ENCODE measurements at places on chromosomes 16 and 17. TPM values are rescaled to one million over a fixed set of nuclear protein-coding genes. Genes with fewer than 3 reads are reported as not detected.
A peak's percentile ranks its signal among the peaks of the same experiment; 100 is the strongest.

ATAD5 gene
- 0.92 TPM for total RNA-seq

LMF1 gene
- total RNA-seq = 19.6 TPM

CSF3 gene
- total RNA-seq = not detected

EVPLL gene
- total RNA-seq = 0.14 TPM

CDRT4 gene
- 6.0 TPM for total RNA-seq

- DNase-seq = no peak
These were observed 6.8 kb upstream of the FLYWCH1 start for GRCh38 chr16:2904922-2905240.

- no peak for DNase-seq
These were observed 715.0 kb upstream of the CDH8 start for GRCh38 chr16:62751218-62751617.

GRCh38 chr16:54459509-54460262 is 173.1 kb upstream of the IRX3 start:
- no peak for DNase-seq

- peak; percentile 9 for DNase-seq
These were observed 15.2 kb upstream of the CA4 start for GRCh38 chr17:60134396-60135150.

- no peak for DNase-seq
These were observed 2.4 kb upstream of the RBFOX3 start for GRCh38 chr17:79613195-79613772.

DNA sequence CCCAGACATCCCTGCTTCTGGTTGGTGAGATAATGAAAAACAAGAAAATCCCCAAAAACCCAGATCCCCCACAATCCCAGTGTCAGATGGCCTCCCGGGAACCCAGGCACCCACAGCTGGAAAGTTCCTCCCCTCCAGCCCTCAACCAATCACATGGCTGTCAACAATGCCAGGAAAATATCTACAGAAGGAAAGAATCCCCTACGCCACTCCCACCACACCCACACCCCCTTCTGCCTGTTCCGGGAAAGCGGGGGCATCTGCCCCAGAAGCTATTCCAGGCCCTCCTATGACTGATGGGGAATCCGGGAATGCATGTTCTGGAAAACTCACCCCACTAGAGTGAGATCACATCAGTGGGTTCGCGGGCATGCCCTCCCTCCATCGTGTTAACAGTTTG is 1.8 kb downstream of the TMEM95 start:
- DNase-seq = no peak

GRCh38 chr16:66569131-66569530 is 2.9 kb downstream of the CMTM1 start:
- no peak for DNase-seq

GRCh38 chr16:67957622-67958021 is 10.8 kb downstream of the SLC12A4 start:
- DNase-seq = no peak

DNA sequence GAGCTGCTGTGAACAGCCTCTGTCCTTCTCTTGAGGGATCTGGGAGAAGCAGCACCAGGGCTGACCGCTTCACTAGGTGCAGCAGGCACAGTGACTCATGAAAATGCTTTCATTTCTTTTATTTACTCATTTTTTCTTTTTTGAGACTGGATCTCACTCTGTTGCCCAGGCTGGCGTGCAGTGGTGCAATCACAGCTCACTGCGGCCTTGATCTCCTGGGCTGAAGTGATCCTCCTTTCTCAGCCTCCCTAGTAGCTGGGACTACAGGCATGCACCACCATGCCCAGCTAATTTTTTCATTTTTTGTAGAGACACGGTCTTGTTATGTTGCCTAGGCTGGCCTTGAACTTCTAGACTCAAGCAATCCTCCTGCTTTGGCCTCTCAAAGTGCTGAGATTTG is 216.8 kb upstream of the EEF2KMT start:
- DNase-seq = no peak

DNA sequence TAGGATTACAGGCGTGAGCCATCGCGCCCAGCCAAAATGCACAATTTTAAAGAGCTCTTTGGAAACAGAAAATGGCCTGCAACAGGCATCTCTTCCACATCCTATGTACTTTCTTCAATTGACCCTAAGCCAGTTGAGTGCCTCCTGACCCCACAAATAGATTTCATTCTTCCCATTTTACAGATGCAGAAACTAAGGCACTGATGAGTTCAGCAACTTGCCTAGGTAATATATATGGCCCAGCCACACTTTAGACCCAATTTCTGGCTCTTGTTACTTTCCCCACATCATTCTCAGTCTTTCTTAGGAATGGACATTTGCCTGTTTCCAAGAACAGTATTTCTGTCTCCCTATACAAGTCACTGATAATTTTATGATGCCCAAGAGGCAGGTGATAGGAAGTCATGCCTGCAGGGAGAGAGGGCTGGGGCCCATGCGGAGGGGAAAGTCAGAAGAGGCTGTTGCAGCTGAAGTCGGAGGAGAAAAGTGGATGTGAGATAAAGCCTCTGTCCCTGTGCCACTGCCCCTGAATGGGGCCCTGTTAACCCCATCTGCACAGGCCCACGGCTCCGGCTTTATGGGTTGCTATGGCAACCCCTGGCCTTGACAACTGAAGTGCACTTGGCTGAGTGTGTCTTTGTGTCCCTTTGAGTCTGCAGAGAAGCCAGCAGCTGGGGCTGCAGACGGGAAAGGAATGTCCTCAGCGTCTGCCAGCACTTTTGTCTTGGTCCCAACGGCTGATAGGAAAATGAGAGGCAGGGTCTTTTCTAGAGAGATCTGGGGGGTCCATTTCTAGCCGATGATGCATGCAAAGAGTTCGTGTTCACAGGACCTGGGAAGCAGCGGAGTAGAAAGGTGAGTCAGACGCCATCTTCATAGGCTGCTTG is 45.9 kb downstream of the ABAT start:
- DNase-seq = no peak

DNA sequence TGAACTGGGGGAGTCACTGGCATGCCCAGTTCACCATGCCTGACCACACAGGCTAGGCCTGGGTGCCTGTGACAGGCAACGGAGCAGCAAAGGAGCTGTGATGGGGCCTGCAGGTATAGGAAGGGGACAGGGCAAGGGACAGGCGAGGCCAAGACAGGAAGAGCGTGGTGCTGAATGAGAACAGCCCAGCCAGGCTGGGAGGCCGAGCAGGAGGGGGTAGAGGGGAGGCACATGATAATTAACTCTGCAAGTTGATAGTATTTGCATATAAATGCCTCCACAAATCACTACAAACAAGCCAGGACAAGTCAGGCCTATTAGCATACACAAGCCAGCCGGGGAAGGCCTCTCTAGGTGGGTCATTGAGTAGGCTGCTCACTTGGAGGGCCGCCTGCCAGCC is 7.8 kb downstream of the ZFHX3 start:
- DNase-seq = no peak

DNA sequence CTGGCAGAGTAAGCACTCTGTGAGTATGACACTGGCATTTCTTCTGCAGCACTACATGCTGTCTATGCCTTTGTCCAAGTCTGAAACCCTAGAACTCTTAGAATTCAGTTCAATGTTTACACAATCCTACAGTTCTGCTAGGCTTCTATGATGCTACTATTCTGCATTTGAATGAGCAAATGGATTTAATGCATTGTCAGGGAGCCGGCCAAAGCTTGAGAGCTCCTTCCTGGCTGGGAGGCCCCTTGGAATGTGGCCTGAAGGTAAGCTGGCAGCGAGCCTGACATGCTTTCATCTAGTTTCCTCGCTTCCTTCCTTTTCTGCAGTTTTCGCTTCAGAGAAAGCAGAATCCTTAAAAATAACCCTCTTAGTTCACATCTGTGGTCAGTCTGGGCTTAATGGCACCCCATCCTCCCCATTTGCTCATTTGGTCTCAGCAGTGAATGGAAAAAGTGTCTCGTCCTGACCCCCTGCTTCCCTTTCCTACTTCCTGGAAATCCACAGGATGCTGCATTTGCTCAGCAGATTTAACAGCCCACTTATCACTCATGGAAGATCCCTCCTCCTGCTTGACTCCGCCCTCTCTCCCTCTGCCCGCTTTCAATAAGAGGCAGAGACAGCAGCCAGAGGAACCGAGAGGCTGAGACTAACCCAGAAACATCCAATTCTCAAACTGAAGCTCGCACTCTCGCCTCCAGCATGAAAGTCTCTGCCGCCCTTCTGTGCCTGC is at the start of gene CCL2:
CCL2 (plus strand) TSS at position 635 of the 730 bp plus-strand sequence; CDS start at position 700, 65 bp downstream.
- DNase-seq = peak; percentile 72

DNA sequence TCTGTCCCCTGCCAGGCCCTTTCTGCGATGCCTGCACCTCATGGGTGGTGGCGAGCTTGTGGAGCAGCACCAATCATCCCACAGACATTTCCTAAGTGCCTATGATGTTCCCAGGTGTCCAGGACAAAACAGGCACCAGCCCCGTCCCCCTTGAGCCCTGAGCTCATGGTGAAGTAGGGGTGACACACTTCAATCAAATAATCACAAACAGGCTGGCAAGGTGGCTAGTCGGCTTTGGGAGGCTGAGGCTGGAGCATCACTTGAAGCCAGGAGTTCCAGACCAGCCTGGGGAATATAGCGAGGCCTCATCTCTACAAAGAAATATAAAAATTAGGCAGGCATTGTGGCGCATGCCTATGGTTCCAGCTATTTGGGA is 748 bp upstream of the PRSS8 start:
- no peak for DNase-seq

All from mucosa of gallbladder (tissue), 1 donor.